MG63 (cell line): ENCODE measurements at places on chromosomes 12 and 14. TPM values are rescaled to one million over a fixed set of nuclear protein-coding genes. Genes with fewer than 3 reads are reported as not detected.

DNA sequence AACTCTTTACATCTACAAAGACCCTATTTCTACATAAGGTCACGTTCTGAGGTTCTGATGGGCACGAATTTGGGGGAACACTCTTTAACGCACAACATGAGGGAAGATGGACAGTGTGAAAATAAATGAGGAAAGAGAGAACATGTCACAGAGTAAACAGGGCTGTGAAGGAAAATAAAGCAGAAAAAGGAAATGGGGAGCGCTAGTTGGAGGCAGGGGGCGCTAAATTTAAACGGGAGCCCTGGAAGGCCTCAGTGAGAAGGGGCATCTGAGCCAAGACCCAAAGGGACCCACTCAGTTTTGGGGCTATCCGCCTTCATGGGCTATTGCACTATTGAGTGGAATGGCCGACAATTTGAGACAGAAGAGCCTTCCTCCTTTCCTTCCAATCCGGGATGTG lies 50.5 kb downstream of the PLXNC1 start:
- DNase-seq, result no peak

DNA sequence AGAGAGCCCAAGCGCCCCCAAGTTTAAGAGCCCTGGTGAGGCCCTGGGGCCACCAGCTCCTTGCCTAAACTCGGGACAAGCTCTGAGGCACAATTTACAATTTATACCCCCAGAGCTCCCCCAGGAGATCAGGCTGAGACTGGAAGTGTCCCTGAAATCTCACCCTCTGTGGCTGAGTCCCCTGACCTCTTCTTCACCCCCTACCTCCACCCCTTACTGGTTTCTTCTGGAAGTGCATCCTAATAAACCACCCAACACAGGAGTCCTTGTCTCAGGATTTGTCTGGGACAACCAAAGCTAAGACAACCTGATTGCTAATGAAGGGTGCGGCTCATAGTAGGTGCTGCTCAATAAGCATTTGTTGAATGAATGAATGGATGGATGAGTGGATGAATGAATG lies 206.4 kb downstream of the BCL11B start:
- no peak for DNase-seq

DNA sequence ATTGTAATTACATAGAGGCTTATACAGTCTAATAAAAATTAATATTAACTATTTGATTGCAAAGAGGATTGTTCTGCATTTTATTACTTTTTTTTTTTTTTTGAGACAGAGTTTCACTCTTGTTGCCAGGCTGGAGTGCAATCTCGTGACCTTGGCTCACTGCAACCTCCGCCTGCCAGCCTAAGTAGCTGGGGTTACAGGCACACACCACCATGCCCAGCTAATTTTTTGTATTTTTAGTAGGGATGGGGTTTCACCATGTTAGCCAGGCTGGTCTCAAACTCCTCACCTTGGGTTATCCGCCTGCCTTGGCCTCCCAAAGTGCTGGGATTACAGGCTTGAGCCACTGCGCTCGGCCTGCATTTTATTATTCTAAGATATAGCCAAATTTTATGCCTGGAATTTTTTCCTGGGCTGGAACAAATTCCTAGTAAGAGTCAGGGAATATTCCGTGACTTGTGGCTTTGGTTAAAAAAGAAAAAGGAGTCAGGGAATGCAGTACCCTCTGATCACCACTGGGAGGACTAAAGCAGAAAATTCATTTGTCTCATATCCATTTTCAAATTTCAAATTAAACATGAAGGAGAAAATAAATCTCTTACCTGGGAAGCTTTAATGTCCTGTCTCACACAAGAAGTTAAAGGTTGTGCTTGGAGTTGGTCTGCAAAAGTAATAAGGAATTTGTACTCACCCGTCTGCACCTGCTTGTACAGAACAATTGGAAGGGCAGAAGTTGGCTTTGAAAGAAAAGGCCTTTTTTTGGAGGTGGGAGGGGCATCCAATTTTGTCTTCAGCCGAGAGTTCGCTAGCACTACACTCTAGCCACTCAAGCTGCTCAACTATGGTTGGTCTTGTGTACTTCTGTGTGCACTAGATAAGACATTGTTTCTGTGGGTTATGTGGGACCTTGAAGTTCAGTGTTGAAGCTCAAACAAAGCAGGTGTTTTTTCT lies 8.7 kb downstream of the MARK3 start:
- DNase-seq, result no peak

DNA sequence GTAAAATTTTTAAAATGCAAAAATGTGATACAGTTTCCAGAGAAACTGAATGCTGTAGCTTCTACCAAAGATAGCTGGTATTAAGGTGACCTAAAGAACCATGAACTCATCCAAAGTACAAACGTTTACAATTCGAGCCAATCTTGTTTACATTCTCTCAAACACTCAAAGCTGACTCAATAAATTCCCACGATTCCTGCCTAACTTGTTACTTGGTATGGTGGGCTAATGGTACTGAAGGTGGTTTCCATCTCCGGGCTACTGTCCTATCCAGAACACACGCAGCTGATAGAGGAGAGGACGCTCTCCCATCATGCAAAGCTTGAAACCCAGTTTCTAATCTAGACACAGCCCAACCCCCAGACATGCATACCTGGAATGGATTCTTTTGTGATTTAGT lies 31.5 kb downstream of the RAD9B start:
- no peak for DNase-seq

Gene FOXN4
- not detected in 2 replicates for total RNA-seq

GRCh38 chr12:72681028-72681427 lies 408.9 kb downstream of the TRHDE start:
- DNase-seq, result no peak

GRCh38 chr12:125399489-125399888 lies 334.3 kb downstream of the AACS start:
- no peak for DNase-seq

DNA sequence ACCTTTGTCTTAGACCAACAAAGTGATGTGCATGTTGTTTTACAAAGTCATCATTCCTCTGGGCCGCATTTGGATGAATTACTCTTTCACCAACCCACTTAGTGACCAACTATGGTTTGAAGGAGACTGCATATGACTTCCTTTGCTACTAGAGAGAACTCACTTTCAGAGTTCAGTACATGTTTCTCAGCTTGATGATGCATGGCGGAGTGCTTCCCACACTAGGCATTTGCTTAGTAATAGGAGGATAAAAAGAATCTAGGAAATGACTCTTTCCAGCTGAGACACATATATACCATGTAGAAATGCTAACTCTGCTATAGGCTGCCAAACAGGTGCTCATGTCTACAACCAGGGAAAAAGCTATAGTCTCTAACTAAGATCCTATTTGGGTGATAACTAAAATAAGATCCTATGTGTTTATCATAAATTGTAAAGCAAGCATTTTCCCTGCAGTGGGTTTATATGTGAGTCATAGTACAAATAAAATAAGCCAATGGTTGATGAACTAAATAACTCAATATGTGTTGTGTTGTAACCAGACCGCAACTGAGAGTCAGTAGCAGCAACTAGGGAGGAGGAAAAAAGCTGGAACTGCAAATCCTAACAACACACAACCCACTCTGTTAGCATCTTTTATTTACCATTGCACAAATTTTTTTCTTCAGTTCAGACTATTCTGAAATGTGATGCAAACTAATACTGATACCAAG lies 87.2 kb downstream of the TSPAN8 start:
- peak; percentile 20 for DNase-seq
